ENCODE measurements at places on chromosomes 4 and X.

- peak; percentile 44 for DNase-seq
Measured at GRCh38 chr4:986879-987623, at the start of gene IDUA. Gene IDUA (plus strand): TSS chr4:987044. CDS start chr4:987085, 41 bp downstream.

DNA sequence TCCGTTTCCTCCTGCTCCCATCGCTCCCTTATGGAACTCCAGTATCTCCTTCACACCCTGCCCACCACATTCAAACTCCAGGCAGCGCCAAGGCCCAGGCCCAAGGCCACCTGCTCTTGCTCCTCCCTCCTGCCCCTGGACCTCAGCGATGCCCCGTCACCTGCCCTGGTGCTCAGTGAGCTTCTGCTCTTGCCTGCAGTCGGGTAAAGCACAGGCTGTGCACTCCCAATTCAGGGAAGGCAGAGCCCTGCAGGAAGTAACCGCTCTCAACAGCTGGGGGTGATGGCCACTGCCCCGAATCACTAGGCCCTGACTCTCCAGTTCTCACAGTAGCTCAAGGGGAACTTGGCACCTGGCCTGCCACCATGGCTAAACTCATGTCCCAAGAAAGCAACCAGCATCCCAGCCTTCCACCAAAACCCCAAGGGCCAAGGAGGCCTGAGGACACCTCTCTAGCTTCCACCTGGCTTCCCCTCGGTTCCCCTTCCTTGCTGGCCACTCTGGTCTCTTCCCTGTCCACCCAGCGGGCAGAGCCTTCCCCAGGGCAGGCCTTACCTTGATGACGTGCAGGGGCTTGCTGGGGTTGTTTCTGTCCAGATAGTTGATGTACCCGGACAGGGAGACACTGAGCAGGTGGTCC lies 29.3 kb downstream of the WDR1 start:
- DNase-seq: no peak

- peak; percentile 51 for DNase-seq
Measured at GRCh38 chr4:141328560-141329173, 108.0 kb downstream of the ZNF330 start.

DNA sequence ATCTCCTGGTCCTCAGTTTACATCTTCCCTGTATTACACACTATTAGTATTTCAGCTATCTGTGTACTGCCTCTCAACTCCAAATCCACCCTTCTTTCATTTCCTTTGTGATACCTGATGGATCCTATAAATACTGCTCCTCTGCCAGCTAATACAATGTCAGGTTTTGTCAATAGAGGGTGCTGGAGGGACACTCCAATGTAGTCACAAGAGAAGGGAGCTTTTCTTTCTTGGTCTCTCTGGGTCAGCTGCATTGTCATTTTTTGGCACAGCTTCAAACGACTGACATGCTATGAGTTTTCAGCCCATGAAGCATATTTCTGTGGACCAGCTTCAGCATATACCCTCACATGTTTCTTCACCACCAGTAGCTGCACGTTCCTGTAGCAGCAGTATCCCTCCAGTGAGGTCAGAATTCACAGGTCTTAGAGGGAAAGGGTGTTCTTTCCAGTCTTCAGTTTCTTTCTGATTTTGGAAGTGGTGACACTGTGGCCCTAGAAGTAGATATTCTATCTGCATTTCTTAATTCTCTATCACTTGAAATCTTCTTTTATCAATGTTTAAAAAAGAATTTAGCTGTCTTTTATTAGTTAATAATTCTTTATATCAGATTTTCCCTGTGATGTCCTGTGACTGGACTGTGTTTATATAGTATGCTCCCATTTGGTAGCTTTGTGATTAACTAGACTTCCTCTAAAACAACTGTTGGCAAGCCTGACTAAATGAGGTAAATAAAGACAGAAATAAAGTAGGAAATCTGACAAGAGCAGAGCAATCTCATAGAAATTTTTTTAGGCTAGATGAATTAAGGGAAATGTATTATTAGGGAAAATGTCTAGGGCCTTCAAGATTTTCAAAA lies 60.6 kb downstream of the GABRA2 start:
- DNase-seq: peak; percentile 75

- DNase-seq: peak; percentile 86
Measured at GRCh38 chr4:57020467-57021101, 41.9 kb downstream of the POLR2B start.

DNA sequence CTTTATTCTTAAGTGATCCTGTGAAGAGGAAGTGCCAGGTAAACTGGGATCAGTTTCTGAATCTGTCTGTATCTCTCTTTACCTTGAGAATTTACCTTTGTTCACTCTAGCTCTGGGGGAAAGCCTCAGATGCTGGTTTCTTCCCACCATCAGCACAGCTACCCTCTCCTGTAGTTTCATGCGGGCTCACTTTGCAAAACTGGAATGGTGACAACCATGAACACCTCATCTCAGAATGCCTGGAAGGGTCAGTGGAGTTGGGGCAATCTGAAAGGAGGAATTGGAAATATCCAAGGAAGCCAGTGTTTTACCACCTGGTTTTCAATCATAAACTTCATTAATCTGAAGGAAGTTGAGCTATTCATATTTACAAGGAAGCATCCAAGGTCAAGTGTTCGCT lies 30.8 kb upstream of the DCX start:
- DNase-seq: no peak

GRCh38 chrX:118751950-118752783 lies 24.8 kb downstream of the IL13RA1 start:
- DNase-seq: peak; percentile 21

DNA sequence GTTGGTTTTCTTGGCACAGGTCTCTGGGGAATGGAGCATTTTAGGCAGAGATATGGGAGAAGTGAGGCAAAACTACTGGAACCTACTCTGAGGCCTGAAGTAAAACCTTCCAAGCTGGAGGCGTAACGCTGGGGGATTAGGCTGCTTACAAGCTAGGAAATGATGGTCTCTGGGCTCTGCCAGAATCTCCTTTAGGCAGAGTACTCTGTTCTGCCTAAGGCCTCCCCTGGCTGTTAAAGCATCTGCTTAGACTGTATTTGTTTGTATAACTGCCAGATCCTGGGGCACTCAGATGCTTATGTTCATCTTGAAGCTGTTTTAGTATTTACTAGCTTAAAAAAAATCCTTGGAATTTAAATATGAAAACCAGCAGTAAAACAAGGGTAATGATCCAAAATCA lies 822.2 kb downstream of the RPA4 start:
- DNase-seq: no peak

GRCh38 chrX:145821291-145821897 lies 3.8 kb downstream of the SLITRK2 start:
- DNase-seq: no peak

DNA sequence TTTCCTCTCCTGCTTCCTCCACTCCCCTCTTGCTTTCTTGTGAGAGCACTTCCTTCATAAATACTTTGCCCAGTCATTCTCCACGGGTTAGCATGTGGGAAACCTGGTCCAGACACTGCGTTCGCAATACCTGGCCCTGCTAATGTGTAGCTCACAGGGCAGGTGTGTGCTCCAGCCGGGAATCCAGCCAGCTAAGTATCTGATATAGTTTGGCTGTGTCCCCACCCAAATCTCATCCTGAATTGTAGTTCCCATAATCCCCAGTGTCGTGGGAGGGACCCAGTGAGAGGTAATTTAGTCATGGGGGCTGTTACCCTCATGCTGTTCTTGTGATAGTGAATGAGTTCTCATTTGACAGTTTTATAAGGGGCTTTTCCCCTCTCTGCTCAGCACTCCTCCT lies 32.2 kb upstream of the STX18 start:
- no peak for DNase-seq

GRCh38 chr4:143390764-143391163 lies 54.1 kb downstream of the GAB1 start:
- no peak for DNase-seq

GRCh38 chr4:90375081-90375480 lies 247.9 kb downstream of the CCSER1 start:
- no peak for DNase-seq

- DNase-seq: peak; percentile 90
Measured at GRCh38 chrX:2928583-2929434, at the start of gene ARSD. Gene ARSD (minus strand): TSS chrX:2929339. CDS start chrX:2929275, 64 bp downstream.

DNA sequence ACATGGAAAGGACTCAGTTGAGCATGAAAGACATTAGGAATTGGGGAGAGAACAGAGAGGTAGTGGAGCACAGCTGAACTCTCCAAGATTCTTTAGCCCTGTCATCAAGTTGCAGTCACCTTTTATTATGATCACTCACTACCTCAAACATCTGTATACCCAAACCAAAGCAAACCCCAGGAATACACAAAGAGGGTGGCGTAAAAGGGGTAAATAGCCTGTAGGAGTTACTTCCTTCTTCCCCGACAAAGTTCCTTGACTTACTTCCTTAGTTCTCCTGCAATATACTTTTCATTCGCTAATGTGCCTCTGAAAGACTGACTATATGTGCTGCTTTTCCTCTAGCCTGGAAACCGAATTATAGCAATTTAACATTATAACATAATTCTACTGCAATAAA lies 159.9 kb downstream of the SPRY1 start:
- no peak for DNase-seq

DNA sequence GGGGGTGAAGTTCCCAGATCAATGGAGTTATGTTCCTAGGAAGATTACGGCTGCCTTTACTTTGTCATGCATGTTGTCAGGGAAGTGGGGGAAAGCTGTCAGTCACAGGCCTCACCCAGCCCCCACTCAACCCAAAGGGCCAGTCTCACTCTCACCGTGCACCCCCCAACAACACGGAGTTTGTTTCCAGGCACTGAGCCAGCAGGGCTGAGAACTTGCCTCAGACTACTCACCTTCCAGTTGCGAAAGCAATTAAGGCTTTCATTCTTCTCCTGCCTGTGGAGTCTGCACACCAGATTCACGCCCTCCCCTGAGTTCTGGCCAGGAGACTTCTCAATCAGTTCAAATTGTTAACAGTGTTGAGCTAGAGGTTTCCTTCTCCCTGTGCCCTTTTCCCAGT lies 114.3 kb downstream of the SH3BGRL start:
- DNase-seq: peak; percentile 34

- no peak for DNase-seq
Measured at GRCh38 chr4:179989975-179990374, 2253.2 kb upstream of the TENM3 start.

DNA sequence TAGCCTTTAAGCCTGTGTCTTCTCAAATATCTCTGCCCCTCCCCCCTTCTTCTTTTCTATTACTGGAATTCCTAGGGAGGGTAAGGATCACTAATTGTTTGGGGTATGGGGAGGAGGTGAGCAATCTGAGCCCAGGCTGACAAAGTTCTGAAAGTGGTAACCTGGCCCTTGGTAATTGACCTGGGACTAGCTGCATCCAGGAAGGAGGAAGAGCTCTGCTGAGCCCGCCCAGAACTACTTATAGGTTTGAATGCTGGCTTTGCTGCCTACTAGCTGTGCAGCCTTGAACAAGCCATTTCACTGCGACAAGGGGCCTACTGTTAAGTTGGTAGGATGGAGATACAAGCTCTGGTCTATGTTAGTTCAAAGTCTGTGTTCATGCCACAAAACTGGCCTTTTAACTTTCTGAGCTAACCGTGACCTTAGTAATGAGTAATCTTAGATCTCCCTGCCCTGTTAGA lies 37.8 kb downstream of the DGKK start:
- DNase-seq: no peak

DNA sequence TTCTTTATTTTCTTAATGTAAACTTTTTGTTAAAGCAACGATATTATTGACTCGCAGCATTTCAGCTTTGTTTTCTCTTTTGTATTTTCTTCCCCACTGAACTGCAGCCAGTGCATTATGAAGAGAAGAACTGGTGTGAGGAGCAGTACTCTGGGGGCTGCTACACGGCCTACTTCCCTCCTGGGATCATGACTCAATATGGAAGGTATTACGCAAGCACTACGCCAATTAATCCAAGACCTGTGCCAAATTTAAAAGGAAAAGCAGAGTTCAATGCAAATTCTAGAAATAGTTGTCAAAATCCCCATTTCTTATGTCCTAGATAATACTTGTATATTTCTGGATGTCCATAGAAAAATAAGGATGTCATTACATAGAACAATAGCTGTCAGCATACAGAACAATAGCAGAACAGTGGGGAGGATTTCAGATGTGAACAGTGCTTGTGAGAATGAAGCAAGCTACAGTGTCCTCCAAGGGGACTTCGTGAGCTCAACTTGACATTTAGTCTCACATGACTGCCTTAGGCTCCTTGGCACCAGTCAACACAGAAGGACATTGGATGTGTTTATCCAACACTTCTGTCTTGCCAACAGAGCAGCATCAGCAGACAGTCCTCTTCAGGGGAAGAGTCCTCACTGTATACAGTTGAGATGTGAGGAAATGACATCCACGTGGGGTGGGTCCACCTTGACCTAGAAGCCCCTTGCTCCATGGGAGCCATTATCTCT lies 85.9 kb downstream of the MAOA start:
- DNase-seq: peak; percentile 85

DNA sequence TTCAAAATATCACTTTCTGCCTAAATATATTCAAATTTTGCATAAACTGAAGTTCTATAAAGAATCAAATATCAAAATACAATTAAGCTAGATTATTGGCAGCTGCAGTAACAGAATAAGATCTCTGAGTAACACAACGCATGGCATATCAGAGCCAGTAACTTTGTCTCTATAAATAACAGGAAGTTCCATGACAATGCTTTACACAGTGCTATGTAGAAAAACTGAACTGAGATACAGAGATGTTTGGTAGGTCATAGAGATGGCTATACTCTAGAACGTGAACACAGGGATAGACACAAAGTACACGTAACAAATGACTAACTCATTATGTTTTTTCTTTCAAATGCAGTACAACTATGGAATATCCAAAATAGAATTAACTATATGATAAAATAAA lies 18.2 kb downstream of the UBE2D3 start:
- no peak for DNase-seq

- DNase-seq: no peak
Measured at GRCh38 chr4:48297256-48297846, 27.7 kb upstream of the TEC start.

DNA sequence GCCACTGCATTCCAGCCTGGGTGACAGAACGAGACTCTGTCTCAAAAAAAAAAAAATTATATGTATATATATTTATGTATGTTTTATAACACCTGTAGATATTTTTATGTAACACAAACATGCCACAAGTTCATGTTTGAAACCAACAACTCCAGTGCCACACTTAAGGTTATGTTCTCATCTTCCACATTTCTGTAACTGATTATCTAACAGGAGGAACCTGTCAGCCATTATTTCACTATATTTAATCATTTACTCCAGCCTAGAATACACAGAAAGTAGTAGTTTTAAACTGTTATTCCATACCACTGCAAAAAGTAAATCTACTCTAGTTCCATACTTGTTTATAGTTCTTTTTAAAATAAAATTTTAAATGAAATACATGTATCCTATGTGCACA lies 32.3 kb downstream of the MCUB start:
- DNase-seq: no peak

DNA sequence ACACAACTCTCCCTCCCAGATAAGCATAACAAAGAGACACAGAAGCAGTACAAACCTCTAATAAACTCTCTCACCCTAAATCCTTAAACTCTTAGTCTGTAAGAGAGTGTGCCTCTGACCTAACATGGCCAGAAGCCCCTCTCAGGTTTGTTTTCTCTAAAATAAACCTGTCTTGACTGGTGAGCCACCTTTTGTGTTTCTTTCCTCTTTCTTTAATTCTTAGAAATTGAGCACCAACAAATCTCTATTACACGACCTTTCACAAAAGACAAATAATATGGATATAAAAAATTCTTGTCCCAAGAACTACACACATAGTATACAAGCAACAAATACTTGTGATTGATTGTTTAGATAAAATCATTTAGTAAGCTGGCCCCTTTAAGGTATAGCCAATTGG lies 573.7 kb downstream of the EPHA5 start:
- no peak for DNase-seq

GRCh38 chrX:9656277-9656676 lies 109.4 kb downstream of the GPR143 start:
- peak; percentile 39 for DNase-seq

All from cardiac fibroblast (primary cell).